ENCODE measurements at places on chromosomes 7 and 10.

- no peak for DNase-seq
Observed at GRCh38 chr7:18815261-18815960, 302.0 kb downstream of the TWIST1 start.

- DNase-seq, result no peak
Observed at GRCh38 chr10:4181081-4181480, 396.1 kb upstream of the KLF6 start.

- no peak for DNase-seq
Observed at GRCh38 chr7:23918286-23918685, 208.3 kb downstream of the STK31 start.

- peak; percentile 6 for DNase-seq
Observed at GRCh38 chr10:32207544-32207943, 139.4 kb downstream of the EPC1 start.

GRCh38 chr10:5615316-5615715 lies 51.1 kb downstream of the ASB13 start:
- no peak for DNase-seq

GRCh38 chr10:74738985-74739567 lies 87.3 kb upstream of the KAT6B start:
- peak; percentile 89 for DNase-seq

- DNase-seq, result no peak
Observed at GRCh38 chr7:98294326-98294725, 12.8 kb downstream of the BRI3 start.

All from KG1 (cell line).